Left lung (tissue), 14 donors: ENCODE measurements at places on chromosomes 1 and 21. TPM values are rescaled to one million over a fixed set of nuclear protein-coding genes. Genes with fewer than 3 reads are reported as not detected.
A peak's percentile ranks its signal among the peaks of the same experiment; 100 is the strongest.

GRCh38 chr21:20639026-20639425 is 359.2 kb upstream of the NCAM2 start:
- no peak for DNase-seq

GRCh38 chr1:158286487-158286886 is 3.2 kb upstream of the CD1C start:
- no peak for DNase-seq

DNA sequence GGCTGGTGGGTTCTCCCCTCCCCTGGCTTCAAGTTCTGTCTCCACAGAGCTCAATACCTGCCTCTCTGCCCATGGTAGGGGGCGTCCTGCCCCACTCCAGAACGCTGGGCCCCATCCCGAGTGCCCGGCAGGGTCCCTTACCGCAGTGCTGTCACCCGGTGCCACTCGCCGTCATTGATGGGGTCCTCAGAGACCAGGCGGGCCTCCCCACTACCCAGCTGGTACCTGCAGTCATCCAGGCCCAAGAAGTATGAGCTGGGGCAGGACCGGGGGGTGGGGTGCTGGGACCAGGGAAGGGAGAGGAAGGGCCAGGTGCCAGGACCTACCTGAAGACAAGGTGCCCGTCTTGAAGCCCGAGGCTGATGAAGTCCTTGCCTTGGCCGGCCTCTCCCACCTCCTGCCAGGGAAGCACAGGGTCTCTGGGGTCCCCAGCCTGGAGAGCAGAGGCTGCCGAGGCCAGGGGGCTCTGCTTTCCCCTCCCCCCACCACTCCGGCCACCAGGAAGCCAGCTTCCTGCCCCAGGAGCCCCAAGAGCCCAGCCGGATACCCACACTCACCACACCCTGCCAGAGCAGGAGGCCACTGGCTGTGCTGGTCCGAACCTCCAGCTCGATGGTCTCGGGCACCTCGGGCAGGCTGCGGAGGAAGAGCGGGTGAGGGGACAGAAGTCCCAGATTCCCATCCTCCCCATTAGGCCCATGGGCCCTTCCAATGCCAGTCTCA is 12.1 kb downstream of the LDLRAD2 start:
- DNase-seq, result no peak

GRCh38 chr1:202007304-202007703 is 3.1 kb upstream of the ELF3 start:
- no peak for DNase-seq

DNA sequence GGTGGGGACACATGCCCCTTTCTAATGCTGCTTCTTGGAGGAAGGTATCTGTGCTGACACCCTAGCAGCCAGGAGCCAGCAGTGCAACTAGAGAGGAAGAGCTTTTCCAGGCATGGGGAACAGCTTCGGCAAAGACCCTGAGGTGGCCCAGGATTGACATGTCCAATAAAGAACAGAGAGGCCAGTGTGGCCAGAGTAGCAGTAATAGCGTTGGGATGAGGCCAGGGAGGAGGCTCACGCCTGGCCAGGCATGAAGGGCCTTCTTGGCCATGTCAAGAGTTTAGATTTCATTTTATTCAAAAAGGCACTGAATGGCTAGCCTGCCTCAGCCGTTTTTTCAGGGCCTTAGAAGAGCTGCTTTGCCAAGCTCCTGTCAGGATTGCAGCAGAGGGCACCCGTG is 16.3 kb upstream of the ADAMTSL4 start:
- no peak for DNase-seq

DNA sequence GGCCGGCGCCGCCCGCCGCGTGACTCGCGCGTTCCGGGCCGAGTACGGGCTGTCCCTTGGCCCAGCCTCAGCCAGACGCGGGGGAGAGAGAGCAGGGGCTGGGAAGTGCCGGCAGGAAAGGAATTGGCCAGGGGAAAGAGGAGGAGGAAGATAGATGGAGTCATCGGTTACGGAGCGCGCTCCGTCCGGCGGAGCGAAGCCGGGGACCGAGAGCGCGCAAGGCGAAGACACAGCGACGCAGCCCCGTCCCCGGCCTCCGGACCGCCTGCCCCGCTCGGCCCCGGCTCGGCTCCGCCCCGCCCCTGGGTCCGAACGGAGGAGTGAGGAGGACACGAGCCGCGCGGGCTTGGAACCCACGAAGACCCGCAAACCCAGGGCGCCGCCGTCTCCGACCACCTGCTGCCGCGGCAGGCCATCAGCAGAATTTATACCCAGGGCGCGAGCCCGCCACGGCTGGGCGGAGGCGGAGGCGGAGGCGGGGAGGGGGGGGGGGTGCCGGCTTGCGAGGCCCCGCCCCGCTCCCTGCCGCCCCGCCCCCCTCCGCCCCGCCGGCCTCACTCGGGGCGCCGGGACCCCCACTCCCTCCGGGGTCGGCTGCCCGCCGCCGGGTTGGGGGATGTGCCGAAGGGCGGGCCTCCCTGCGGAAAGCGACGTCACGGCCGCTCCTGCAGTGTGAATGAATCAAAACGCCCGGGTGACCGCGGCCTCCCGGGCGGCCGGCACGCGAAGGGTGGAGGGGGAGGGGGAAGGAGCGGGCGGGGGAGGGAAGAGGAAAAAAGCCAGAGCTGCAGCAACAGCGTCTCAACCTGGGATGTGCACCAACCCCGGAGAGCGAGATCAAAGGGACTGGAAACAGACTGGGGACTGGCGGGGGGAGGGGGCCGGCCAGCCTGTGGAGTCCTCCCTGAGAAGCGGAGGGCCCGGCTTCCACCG is at the start of gene LHX4:
TSS of gene LHX4 (plus strand) at position 782 of the 933 bp plus-strand sequence. CDS start 266 bp downstream, outside the sequence.
- DNase-seq, result peak; percentile 42

DNA sequence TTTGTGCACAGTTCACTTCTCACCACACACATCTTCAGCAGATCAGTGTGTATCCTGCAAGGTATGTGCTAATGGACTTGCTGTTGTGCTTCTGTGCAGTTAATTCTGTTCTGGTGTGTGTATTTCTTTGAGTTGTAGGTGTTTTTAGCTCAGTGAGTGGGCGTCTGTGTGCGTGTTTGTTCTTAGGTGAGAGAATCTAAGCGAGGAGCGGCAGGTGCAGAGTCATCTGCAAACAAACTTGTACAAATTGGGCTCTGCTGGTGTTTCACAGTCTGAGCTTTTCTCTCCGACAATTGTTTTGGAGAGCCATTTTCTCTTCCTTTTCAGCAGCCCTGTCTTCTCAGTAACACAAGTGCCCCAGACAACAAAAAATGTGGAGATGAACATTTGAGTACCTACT is 43.6 kb downstream of the ACP6 start:
- no peak for DNase-seq

DNA sequence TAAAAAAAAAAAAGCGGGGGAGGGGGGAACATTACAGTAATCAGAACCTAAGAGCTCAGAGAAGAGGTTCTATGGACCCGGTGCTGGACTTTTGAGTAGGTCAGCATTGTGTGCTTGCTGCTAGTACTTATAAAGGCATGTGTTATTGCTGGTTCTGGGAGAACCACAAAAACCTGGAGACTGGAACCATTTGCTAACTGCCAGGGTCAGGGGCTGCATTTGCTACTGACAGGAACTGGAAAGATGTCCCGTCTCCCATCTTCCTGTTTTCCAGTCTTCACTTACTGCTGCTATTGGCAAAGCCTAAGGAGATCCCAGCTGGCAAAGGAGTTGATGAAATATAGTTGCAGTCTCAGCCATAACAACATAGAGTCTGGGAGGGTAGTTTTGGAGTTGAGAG is 4.3 kb downstream of the RNF2 start:
- DNase-seq, result no peak

GRCh38 chr1:233033361-233033760 is 83.0 kb downstream of the NTPCR start:
- DNase-seq, result no peak

- peak; percentile 36 for DNase-seq
Measured at GRCh38 chr1:218588540-218589172, 243.5 kb downstream of the TGFB2 start.

- DNase-seq, result no peak
Measured at GRCh38 chr1:36055706-36056105, 28.2 kb upstream of the TEKT2 start.

The FAM78B gene
- 1.1 TPM for polyA plus RNA-seq

The CFHR1 gene
- 4.2 TPM for polyA plus RNA-seq

The BCAR3 gene
- polyA plus RNA-seq, result 19.1 TPM

The PI4KB gene
- polyA plus RNA-seq, result 78.2 TPM

The ETNK2 gene
- 10.2 TPM for polyA plus RNA-seq
